Glutamatergic neuron (in vitro differentiated cells): ENCODE measurements at places on chromosomes 2 and 18. TPM values are rescaled to one million over a fixed set of nuclear protein-coding genes. Genes with fewer than 3 reads are reported as not detected.

DNA sequence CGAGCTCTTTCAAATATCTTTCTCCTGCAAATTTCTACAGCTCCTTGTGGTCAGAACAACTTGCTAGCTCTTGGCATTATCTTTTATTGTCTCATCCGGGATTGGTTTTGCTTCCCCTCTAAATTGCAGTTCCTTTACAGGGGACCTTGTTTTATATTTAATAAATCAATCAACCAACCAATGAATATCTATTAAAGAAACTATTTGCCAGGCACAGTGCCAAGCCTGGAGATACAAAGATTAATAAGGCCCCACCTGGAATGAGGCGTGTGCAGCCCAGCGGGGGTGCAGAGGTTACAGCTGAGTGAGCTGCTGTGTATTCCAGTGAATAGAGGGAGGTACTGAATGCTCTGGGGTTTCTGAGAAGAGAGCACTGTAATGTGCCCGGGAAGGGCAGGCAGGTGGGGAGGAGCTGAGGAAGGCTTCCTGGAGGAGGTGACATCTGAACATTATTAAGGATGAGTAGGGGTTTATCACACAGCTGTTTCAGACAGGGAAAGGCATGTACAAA, 51.8 kb downstream of the LIPG start:
- no peak for DNase-seq

DNA sequence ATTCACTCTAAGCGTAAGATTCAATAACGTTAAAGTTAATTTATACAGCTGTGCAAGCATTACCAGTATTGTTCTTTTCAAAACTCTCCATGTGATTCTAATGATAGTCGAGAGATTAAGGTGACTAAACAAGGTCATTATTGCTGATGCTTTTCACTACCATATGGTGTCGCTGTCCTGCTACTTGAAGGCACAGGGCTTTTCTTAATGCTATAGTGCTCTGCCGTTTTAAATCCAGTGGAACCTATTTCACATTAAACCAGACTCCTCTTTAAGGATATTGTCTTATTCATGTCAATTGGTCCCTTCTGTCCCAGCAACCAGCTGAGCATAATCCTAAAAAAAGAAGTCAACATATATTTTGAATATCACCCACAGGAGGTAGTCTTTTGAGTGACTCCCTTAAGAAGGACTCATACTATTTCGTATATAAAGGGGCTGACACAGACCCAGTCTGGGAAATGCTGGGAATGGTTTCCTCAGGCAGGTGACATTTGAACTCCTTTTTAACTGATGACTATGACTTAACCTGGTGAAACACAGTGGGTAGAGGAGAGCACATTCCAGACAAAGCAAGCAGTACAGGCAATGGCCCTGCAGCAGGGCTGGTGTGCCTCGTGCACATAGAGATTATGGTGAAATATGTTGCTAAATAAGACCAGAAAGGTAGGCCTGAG, 53.9 kb upstream of the CYTIP start:
- DNase-seq: no peak

- no peak for DNase-seq
Measured at GRCh38 chr2:101469863-101470262, 5.0 kb downstream of the RFX8 start.

- DNase-seq: no peak
Measured at GRCh38 chr2:55159037-55159651, 72.9 kb downstream of the CLHC1 start.

GRCh38 chr2:124755386-124755785, 730.3 kb downstream of the CNTNAP5 start:
- DNase-seq: no peak

DNA sequence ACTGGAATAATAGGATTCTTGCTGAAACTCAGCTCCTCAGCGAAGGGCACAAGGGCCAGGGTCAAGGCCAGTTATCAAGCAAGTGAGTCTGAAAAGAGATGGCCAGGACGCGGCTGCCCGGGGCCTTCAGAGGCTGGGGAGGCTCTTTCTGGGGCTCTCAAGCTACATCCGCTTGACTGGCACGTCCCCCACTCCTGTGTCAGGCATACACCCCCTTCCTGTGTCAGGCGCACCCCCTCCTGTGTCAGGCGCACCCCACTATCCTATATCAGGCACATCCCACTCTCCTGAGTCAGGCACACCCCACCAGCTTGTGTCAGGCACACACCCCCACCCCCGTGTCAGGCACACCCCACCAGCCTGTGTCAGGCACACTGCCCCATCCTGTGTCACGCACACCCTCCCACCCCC, 91.8 kb downstream of the TPO start:
- no peak for DNase-seq

GRCh38 chr2:128585706-128586105, 267.0 kb upstream of the HS6ST1 start:
- DNase-seq: no peak

DNA sequence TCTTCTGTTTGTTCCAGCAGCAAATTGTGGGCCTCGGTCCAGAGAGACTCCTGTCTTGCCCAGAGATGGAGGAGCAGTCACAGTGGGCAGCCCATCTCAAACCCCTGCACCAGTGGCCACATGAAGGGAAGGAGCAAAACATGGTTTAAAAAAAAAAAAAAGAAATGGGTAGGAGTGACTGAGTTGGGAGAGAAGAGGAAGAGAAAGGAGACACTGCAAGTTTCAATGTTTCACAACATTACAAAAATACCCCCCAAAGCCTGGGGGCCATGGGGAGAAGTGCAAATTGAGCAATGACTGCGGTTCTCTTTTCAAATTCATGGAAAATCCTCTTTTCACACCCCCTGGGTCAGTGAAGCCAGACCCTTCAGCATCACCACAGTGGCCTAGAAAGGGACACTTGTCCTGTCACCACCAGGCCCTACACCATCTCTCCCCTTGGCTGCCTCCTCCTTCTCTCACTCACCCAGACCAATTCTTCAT, 117.1 kb downstream of the ZFP36L2 start:
- no peak for DNase-seq

DNA sequence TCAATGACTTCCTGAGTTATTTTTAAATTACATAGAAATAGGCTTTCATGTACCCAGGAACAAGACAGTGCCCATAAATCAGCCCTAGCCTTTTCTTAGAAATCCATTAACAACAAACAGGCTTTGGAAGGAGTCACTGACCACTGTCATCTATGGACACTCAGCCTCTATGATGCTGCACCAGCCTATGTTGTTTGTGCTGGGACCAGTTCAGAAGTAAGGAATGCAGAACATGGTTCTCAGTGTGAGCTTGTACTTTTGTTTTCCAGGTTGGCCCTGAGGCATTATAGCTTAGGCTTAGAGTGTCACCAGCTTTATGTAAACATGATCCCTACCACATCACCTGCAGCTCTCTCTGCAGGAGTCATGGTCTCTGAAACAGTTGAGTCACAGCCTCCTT, 335.7 kb upstream of the CDH7 start:
- no peak for DNase-seq

- no peak for DNase-seq
Measured at GRCh38 chr18:58766164-58766563, 94.9 kb downstream of the MALT1 start.

GRCh38 chr18:50104421-50104820, 90.5 kb downstream of the MYO5B start:
- no peak for DNase-seq

GRCh38 chr18:2869207-2869606, 22.4 kb downstream of the EMILIN2 start:
- DNase-seq: no peak

DNA sequence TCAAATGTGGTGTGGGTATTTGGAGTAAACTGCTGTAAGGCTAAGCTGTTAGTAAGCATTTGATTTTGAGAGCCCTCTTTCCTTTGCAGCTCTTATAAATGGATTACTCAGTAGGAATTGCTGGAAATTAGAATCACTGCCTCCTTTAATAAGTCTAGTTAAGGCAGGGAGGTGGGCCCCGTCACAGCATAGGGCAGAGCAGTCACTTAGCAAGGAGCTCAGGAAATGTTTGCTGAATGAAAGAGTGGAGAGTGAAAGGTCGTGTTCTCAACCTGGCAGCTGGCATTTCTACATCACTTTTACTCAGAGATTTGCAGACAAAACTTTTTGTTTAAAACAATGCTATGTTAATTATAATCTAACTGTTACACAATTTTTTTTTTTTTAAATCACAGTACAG, 25.5 kb downstream of the ITGA6 start:
- DNase-seq: no peak

- no peak for DNase-seq
Measured at GRCh38 chr18:24208270-24209035, 69.6 kb downstream of the CABYR start.

Gene DES
- total RNA-seq: 1.3 TPM

Gene CD8A
- total RNA-seq: 0.59 TPM

Gene EFR3B
- total RNA-seq: 22.9 TPM

Gene UGT1A10
- not detected for total RNA-seq

Gene CCDC85A
- total RNA-seq: 12.1 TPM

Gene RFX8
- total RNA-seq: 1.0 TPM

Gene WDR7
- 41.8 TPM for total RNA-seq
